ENCODE measurements at places on chromosomes 3 and 15.

- no peak for DNase-seq
These were observed 7.5 kb downstream of the ABTB1 start for GRCh38 chr3:127680146-127680661.

DNA sequence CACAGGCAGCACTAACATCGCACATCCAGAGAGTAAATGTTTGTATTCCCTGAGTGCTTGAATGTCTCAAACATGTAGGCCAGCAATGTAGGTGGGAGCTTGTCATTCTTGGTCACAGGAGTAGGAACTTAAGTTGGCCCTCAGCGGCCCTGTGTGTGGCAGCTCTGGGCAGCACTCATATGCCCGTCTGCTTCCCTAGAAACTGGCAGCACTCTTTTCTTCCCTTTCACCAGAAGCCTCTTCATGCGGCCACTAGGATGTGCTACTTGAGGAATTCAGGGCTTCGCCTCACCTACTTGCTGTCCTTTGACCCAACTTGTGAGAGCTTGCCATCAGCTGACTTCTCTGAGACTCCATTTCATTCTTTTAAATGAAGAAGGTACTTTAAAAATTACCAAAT, 69.5 kb downstream of the TIPARP start:
- DNase-seq, result peak; percentile 23

- DNase-seq, result no peak
These were observed 555 bp downstream of the TM2D3 start for GRCh38 chr15:101651554-101652097.

DNA sequence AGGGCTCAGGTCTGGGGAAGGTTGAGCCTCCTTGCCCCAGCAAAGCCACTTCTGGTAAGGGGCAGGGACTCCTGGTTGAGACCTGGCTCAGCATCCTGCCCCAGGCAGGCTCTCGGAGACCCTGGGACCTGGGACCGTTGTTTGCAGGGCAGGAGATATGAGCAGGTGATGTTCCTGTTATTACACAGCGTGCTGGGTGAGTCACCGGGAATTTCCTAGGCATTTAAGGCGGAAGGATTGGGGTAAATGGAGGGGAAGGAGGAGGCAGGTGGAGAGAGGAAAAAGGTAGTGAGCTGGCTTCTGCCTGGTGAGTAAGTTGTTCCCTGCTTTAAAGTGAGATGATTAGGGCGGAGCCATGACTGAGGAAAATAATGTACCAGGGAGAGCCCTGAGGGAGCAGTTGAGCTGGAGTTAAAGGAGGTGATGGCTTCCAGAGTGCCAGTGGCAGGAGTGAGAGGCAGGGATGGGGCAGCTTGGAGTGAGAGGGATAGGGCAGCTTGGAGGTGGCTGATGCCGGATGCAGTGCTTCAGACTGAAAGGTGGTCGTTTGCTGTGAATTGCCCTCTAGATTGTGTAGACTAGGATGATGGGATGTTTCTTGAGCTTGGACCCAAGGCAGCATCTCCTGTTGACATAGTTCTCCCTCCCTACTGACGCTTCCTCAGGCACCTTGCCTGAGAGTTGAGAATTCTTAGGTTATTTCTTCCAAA, 79.4 kb downstream of the AAGAB start:
- no peak for DNase-seq

- DNase-seq, result no peak
These were observed 483 bp downstream of the VPS13C start for GRCh38 chr15:62059816-62060112.

- no peak for DNase-seq
These were observed 23.2 kb upstream of the LAMP3 start for GRCh38 chr3:183185696-183186095.

- DNase-seq, result no peak
These were observed 54.9 kb downstream of the DCUN1D1 start for GRCh38 chr3:182925330-182925943.

- no peak for DNase-seq
These were observed 262.0 kb downstream of the CGGBP1 start for GRCh38 chr3:87796843-87797185.

DNA sequence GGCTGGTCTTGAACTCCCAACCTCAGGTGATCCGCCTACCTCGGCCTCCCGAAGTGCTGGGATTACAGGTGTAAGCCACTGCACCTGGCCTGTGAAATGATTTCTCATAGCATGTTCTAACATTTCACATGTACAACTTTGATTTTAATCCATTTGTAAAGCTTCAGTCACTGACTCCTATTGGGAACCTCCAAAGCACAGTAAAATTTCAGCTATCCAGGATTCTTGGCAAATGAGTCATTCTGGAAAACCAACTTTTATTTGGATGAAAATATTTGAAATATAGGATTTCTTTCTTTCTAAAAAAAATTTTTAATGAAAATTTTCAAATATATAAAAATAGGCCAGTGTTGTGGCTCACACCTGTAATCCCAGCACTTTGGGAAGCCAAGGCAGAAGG, 2.7 kb upstream of the LMAN1L start:
- DNase-seq, result no peak

DNA sequence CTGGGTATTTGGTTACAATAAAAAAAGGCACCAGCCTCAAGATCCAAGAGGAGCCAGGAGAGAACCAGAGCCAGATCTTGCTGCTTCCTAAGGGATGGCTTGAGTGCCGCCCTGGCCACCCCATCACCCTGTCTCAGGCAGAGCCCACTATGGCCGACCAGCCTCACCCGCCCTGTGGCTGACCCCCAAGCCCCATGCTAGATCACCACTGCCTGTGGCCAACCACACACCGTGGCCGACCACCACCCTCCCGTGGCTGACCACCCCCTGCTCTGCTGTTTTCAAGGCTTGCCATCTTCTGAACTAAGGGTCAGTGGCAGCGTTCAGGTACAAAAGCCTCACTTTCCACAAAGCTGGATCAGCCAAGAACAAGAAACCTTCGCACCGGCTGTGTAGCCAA, 12.0 kb downstream of the CSPG5 start:
- no peak for DNase-seq

GRCh38 chr3:45080824-45081223, 54.7 kb downstream of the CLEC3B start:
- DNase-seq, result no peak

DNA sequence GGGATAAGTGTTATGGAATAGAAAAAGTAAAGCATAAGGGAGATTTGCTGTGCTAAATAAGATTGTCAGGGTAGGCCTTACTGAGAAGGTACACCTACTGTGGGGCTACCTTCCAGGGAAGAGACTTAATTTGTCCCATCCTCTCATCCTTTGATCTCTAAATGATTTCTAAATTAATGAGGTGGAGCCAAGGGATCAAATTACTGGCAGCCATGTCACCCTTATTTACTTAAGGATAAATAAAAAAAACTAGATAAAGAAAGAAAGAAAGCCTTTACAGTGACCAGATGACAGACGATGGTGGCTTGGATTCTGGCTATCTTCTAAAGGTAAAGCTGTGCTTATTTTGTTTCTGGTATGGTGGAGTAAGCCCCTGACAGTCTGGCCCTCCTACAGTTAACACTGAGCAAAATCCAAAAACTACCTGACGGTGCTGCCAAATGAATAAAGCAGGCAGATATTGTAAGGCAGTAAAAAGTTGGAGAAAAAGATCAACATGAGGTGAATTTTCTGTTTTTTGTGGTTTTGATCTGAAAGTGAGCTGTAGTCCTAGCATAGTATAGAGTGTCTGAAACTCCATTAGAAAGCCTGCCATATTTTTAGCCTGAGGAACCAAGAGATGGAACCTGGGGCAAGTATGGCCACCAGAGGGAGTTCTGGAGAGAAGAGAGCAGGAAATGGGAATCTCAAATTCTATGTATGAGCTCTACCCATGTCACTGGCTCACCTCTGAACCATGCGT, 285.1 kb upstream of the MANF start:
- DNase-seq, result peak; percentile 71

GRCh38 chr15:82942691-82943090, 9.8 kb downstream of the HOMER2 start:
- DNase-seq, result no peak

- DNase-seq, result no peak
These were observed 83.0 kb downstream of the CRYGS start for GRCh38 chr3:186461141-186461540.

Data from neural progenitor cell (in vitro differentiated cells).